NCI-H510A (cell line): ENCODE measurements at places on chromosomes 7 and 10.

GRCh38 chr7:21902240-21902639 is 43.5 kb downstream of the CDCA7L start:
- DNase-seq, result no peak

DNA sequence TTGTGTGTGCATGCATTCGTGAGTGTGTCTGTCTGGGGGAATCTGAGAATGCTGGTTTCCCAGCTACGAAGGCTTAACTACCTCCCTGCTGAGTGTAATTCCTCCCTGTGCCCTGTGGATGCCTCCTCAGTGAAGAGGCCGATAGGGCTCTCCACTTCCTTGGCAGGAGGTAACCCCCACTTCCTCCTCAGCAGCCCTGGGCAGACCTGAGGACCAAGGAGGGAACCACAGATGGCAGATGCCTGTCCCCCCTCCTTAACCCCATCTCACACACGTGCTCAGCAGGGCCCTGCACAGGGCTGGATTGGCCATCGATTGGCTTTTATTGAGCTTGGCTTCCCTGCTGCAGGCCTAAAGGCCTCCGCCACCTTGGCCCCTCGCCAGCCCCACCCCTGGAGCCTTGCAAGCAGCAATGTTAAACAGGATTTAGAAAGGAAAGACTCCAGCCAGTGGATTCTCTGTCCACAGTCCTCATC is 45.6 kb upstream of the LRRC4 start:
- DNase-seq, result no peak

DNA sequence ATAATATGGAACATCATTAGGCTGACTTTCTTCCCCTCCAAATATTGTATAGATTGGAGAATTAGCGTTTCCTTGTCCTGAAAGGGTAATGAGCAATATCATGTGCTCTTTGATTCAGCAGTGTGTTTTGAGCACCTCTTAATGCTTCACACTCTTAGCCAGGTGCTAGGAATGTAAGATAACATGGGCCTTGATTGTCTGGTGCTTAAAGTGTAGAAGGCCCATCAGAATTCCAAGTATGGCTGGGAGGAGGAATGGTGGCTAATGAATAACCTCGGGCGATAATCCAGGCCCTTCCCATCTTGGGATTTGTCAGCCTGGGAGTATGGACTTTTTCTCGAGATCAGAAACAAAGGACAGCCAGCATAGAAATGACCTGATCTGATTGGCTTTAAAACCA is 8.6 kb downstream of the TSPAN13 start:
- DNase-seq, result no peak

DNA sequence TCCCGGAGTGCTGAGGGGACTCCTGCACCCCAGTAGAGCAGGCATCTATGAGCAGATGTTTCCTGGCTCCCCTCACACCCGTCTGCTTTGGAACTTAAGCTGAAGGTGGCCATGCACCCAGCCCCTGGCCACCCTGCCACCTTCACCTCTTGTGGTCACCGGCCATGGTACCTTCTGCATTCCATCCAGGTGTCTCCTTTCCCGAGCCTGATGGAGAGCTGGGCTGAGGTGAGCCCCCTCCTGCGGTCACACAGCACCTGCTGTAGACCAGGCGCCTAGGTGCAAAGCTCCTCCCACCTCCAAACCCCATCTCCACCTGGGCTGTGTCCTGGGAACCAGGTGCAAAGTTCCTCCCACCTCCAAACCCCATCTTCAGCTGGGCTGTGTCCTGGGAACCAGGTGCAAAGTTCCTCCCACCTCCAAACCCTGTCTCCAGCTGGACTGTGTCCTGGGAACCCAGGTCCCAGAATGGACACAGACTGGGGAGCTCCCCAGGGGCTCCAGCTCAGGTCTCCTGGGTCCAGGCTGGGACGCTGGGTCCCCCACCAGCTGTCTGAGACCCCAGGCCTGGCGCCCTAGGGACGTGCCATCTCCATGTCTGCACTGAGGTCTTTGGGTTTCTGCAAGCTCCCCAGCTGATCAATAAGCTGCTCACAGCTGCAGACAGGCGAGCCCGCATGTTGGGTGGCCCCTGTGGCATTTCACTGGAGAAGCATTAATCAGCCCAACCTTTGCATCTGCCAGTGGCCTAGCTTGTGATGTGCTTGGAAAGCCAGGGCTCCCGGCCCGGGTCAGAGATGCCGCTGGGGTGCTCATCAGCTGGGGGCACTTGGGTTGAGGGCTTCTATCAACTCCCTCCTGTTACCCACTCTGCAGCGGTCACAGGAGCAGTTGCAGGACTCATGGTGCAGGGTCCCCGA is 61.2 kb upstream of the INPP5A start:
- DNase-seq, result no peak

DNA sequence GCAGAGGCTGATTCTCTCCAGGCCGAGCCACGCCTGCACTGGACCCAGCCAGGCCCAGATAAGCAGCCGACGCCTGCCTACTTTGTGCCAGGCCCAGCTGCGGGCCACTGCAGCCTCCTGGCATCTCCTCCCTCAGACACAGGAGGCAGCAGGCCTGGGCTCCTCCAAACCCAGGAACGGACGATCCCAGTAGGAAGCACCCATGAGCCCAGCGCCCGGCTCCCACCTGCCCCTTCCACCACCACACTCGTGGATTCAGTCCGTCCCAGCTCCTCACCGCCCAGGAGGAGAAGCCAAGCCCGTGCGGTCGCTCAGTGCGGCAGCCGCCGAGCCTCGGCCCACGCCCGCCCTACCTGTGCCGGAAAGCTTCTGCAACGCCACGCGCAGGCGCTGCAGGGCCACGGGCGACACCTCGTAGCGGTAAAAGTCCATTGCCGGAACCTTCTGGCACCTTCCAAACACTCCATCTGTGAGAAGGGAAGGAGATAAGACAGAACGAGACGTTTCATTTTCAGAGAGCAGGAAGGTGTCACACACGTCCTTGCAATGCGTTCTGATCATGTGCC is 271.1 kb downstream of the PTPRN2 start:
- no peak for DNase-seq

GRCh38 chr10:75733135-75733890 is 301.9 kb downstream of the LRMDA start:
- DNase-seq, result no peak

DNA sequence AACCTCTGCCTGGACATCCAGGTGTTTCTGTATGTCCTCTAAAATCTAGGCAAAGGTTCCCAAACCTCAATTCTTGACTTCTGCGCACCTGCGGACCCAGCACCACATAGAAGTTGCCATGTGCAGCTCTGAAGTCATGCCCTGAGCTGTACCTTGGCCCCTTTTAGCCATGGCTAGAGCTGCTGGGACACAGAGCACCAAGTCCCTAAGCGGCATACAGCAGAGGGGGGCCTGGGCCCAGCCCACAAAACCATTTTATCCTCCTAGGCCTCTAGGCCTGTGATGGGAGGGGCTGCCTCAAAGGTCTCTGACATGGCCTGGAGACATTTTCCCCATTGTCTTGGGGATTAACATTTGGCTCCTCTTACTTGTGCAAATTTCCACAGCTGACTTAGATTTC is 14.6 kb downstream of the TMEM243 start:
- no peak for DNase-seq

DNA sequence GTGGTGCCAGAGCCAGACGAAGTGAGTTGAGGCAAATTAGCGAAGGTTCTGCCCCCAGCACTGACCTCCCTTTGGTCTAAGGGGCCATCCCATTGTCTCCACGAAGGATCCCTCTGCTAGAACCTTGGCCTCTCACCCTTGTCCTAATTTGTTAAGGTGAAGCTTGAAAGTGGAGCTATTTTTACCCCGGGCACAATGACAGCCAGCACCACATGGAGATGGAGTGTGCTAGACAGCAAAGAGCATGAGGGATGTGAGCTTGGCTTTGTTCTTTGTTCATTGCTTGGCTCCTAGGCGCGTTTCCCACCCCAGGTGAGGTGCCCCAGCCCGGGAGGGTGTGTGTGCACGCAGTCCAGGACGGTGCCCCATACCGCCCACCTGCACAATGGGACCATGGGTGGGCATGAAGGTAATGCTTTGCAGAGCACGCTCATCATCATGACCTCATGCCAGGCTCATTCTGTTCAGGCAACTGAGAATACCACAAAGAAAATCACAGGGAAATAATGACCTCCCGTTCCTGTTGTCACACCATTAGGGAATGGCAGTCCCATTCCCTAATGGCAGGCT is 361.0 kb upstream of the FZD8 start:
- DNase-seq, result no peak

- DNase-seq, result no peak
Measured at GRCh38 chr10:33919244-33919643, 584.8 kb upstream of the NRP1 start.

DNA sequence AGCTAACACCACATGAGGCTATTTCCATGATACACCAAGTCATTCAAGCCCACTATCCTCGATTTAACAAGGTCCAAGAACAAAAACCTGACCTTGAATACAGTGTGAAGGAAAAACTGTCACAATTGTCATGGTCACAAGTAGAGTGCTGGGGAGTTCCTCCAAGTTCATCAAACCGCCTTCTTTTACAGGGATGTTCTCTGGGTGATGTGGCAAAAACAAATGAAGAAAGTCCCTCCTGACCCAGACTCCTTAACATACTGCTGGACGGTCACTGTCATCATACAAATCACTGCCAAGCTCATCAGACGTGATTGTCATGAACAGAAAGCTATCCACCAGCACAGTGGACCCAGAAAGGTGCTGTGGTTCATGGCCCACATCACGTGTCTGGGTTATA is 28.9 kb downstream of the HIPK2 start:
- no peak for DNase-seq

- DNase-seq, result no peak
Measured at GRCh38 chr7:85820702-85821443, 634.0 kb upstream of the SEMA3D start.

GRCh38 chr7:142442396-142442795 is 184.5 kb upstream of the PRSS58 start:
- no peak for DNase-seq

- no peak for DNase-seq
Measured at GRCh38 chr7:27145914-27146412, 1.6 kb downstream of the HOXA6 start.

DNA sequence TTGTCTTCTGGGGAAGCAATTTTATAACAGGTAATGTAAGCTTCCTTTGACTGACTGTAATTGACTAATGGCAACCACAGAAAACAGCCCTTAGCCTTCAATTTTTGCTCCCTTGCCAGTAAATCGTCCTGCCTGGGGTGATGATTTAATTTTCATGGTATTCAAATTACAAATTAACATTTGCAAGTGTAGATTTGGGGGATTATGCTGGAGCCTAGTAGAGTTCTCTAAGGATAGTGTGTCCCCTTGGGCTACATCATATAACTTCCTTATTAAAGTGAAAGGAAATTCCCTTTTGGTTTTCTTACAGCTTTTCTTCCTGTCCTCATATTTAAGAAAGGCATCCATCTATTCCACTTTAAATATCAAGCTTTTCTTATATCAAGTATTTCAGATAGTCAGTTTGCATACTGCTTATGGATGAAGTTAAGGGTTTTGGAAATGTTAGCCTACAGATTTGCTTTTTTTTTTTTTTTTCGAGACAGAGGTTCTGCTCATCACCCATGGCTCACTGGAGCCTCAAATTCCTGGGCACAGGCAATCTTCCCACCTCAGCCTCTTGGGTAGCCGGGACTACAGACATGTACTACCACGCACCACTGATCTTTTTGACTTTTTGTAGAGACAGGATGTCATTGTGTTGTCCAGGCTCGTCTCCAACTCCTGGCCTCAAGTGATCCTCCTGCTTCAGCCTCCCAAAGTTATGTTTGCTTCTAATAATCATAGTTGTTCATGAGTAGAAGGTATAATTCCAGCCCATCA is 35.9 kb upstream of the HDAC9 start:
- DNase-seq, result no peak

DNA sequence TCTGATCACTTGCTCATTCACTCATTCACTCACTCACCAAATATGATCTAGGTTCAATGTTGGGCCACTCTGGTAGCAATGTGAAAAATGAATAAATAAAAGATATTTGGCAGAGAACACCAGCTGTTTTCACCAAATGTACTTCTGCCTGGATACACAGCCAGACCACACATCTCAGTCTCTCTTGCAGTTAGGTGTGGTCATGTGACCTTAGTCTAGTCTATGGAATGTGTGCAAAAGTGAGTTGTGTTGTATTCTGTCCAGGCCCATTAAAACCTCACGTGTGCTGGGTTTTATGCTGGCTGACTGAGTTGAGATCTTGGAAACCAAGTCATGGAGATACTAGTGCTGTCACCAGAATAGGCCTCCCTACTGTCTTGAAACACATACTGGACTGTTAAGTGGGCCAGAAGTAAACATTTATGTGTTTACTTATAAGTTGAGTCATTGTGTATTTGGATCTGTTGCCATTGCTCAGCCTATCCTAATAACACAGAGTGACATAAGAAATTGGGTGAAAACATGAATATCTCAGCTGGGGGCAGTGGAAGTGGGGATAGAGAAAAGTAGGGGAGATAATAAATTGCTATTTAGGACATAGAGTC is 145.5 kb downstream of the PTEN start:
- DNase-seq, result no peak

DNA sequence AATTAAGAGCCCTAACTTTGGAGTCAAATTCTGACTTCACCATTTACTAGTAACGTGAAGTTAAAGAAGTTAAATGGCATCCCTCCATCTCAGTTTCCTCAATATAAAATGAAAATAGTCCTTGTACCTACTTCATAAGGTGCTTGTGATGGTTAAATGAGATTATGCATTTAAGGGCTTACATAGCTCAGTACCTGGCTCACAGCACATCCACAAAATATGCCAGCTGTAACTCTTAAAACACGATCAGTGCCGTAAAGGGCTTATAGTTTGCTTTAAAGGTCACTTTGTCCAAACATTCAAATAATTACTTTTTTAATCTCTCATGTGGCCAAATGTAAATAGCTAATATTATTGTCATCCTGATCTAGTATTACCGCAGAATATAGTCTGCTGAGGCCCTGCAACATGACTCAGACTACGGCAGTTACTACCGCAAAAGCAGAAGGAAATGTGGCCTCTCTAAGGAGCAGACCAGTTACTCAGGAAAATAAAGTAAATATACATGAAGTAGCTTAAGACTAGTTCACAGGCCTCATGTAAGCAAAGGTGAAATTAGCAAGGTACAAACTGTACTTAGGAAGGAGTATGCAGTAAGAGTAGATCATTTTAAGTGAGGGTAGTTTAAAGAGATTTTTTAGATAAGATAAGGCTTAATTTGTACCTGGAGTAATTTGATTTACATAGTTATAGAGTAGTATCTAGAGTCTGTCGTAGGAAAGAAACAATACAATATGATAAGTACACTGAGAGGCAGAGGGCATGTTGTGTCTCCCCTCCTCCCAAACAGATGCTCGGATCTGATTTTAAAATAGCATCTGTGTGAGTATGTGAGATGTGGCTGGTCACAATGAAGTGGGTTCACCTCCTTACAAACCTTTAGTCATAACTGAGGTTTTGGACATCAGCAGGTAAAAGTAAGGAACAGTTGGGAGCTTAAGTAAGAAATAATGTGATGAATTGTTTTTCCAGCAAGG is 13.1 kb downstream of the CASP2 start:
- no peak for DNase-seq

GRCh38 chr10:131198843-131199242 is 112.7 kb downstream of the TCERG1L start:
- no peak for DNase-seq
